RPMI8226 (cell line): ENCODE measurements at places on chromosomes 2 and 18.

GRCh38 chr2:162202203-162202602 lies 41.0 kb downstream of the FAP start:
- DNase-seq = no peak

DNA sequence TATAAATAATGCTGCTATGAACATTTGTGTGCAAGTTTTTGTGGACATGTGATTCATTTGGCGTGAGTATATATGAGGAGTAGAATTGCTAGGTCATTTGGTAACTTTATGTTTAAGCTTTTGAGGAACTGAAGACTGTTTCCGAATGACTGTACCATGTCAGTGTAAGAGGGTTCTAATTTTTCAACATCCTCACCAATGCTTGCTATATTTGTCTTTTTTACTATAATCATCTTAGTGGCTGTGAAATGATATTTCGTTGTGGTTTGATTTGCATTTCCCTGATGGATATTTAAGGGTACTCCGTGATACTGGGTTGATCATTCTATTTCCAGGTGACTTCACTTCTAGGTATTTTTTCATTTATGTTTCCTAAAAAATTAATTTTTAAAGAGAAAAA lies 241.1 kb downstream of the BCL2 start:
- DNase-seq = no peak

GRCh38 chr2:74864728-74865722 lies 31.1 kb downstream of the HK2 start:
- DNase-seq = no peak

DNA sequence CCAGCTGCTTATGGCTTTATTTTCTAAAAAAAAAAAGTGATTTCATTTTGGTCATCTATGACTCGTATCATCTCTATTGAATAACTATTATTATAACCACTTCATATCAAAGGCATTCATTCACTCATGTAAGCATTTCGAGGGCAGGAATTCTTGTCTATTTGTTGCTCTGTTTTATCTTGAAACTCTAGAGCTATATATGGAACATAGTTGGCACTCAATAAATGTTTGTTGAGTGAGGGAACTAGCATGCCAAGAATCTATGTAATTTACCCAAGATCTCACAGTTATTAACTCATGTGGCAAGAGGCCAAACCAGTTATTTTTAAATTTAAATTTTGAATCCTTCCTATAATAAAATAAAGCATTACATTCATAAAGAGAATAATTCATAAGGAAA lies 470.1 kb downstream of the TMX3 start:
- no peak for DNase-seq

- DNase-seq = no peak
Observed at GRCh38 chr2:5988120-5988519, 295.9 kb downstream of the SOX11 start.

- no peak for DNase-seq
Observed at GRCh38 chr2:68018727-68019126, 44.1 kb downstream of the C1D start.

DNA sequence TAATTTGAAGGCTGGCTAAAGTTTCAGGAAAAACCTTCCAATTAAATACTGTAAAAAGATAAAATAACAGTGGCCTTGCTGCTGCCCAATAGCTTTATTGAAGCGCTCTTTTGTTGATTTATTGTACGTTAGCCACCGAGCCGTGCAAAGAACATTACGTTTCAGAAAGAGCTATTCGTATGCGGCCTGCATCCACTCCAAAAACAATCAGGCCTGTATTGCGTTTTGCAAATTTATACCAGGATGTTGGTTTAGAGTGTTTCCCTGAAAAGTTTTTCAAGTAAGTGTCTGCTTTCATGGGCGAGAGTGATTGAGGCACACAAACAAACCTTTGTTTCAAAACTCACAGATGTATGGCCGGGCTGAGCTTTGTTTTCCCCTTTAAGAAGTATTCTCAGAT lies 257.2 kb upstream of the SALL3 start:
- no peak for DNase-seq

- DNase-seq = no peak
Observed at GRCh38 chr18:9577361-9577760, 37.0 kb downstream of the PPP4R1 start.

- DNase-seq = no peak
Observed at GRCh38 chr2:72085036-72085435, 62.6 kb downstream of the CYP26B1 start.

DNA sequence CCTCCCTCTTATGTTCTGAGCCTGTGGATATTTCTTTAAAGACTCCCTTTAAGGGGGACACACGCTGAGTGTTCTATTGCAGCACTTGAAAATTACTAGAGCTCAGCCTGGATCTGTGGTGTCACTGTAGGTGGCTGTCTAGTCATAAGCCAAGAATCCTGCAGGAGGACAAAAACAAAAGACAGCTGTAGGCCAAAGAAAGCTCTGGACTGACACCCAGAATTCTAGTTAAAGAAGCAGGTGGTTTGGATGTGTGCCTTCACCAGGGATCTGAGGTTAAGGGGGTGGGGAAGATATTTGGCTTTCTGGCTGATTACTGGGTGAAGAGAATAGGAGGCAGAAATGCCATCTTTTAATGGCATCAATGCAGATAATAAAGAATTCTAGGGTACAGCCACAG lies 842.5 kb upstream of the NXPH2 start:
- no peak for DNase-seq

- DNase-seq = no peak
Observed at GRCh38 chr2:236194786-236195185, 26.6 kb upstream of the GBX2 start.
